ENCODE measurements at places on chromosomes 2 and 18. TPM values are rescaled to one million over a fixed set of nuclear protein-coding genes. Genes with fewer than 3 reads are reported as not detected.

The LIPG gene
- total RNA-seq, result 0.88 TPM

The IL36B gene
- not detected for total RNA-seq

The XIRP2 gene
- not detected for total RNA-seq

The MDH1B gene
- 0.20 TPM for total RNA-seq

The COLEC11 gene
- total RNA-seq, result not detected

The DRC1 gene
- not detected for total RNA-seq

The SGPP2 gene
- 31.2 TPM for total RNA-seq

The MAPK4 gene
- not detected for total RNA-seq

The DSG1 gene
- not detected for total RNA-seq

The SCYGR4 gene
- not detected for total RNA-seq

The HYCC2 gene
- 29.4 TPM for total RNA-seq

The LRP2 gene
- 0.17 TPM for total RNA-seq

The DBI gene
- total RNA-seq, result 142 TPM

The NOSTRIN gene
- total RNA-seq, result not detected

The TTC31 gene
- total RNA-seq, result 32.2 TPM

The SKA1 gene
- 20.7 TPM for total RNA-seq

The ARHGEF4 gene
- 0.05 TPM for total RNA-seq

The HAT1 gene
- total RNA-seq, result 68.2 TPM

The MARCHF4 gene
- total RNA-seq, result not detected

The DSG3 gene
- total RNA-seq, result not detected

The SERPINB12 gene
- not detected for total RNA-seq

The LCT gene
- 0.41 TPM for total RNA-seq

The SPRED2 gene
- total RNA-seq, result 8.5 TPM

The TLX2 gene
- total RNA-seq, result 1.2 TPM

The SAG gene
- total RNA-seq, result 0.32 TPM

The NOL4 gene
- not detected for total RNA-seq

The MATN3 gene
- total RNA-seq, result not detected

The SKOR2 gene
- total RNA-seq, result not detected

The LIMS3 gene
- total RNA-seq, result 0.12 TPM

The SLC11A1 gene
- total RNA-seq, result 0.05 TPM

The MAB21L4 gene
- total RNA-seq, result not detected

The OBSL1 gene
- 0.24 TPM for total RNA-seq

The NETO1 gene
- total RNA-seq, result not detected

The TNFAIP6 gene
- total RNA-seq, result not detected

The RNF25 gene
- total RNA-seq, result 29.1 TPM

The CFC1 gene
- total RNA-seq, result not detected

The SLC66A2 gene
- 49.2 TPM for total RNA-seq

The SERPINB2 gene
- total RNA-seq, result not detected

The RTN4 gene
- 83.0 TPM for total RNA-seq

The PTH2R gene
- 0.10 TPM for total RNA-seq

The NTSR2 gene
- not detected for total RNA-seq
